ENCODE measurements at places on chromosomes 5 and 9.

DNA sequence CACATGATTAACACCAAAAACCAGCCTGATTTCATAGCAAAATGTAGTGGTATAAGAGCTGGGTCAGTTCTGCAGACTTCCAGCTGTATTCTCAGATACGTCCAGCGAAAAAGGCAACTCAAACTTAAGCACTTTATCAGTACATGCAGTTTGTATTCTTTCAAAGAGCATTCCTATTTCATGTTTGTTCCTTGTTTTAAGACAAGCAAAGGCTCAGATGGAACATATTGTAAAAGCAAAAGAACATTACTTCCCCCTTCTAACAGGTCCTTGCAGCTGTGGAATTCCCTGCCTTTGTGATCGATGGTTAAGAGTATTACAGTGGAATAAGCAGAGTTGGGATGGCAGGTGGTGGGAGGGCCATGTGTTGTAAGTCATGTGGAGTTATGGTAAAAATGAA lies 86.3 kb upstream of the GRHPR start:
- DNase-seq, result no peak

DNA sequence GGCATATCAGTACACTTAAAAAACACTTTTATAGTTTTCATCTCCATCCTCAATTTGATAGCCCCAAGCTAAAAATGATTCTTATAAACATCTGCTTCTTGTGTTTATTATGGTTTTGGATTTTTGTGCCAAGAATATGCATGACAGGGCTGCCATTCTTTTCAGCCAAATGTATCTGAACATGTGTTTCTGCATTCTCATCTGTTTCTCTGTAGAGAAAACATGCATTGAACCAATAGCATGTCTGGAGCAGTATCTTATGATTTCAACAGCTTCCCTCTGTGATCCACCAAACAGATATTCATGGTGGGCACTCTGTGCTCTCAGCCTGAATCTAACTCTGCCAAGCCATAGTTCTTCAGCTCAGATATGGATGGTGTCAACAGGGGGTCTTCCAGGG lies 99.3 kb upstream of the ERCC6L2 start:
- DNase-seq, result no peak

GRCh38 chr5:40386289-40386688 lies 293.4 kb upstream of the PTGER4 start:
- DNase-seq, result no peak

- no peak for DNase-seq
These were observed 2.8 kb downstream of the CAMK2A start for GRCh38 chr5:150286820-150287219.

DNA sequence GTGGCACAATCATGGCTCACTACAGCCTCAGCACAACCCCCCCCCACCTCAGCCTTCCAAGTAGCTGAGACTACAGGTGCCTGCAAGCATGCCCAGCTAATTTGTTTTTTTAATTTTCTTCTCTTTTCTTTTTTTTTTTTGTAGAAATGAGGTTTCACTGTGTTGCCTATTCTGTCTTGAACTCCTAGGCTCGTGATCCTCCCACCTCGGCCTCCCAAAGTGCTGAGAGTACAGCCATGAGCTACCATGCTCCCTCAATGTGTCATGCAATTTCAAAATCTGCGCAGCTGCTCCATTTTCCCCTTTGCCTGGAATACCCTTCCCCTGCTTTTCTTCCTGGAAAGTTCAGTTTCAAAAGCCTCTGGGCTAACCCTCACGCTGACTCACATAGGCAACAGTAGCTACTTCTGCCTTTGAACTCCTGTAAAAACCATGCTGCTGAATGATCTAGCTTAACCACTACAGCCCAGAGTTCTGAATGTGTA lies 71.0 kb upstream of the IL7R start:
- no peak for DNase-seq

- no peak for DNase-seq
These were observed 163.0 kb downstream of the ALDH1A1 start for GRCh38 chr9:72789885-72790284.

DNA sequence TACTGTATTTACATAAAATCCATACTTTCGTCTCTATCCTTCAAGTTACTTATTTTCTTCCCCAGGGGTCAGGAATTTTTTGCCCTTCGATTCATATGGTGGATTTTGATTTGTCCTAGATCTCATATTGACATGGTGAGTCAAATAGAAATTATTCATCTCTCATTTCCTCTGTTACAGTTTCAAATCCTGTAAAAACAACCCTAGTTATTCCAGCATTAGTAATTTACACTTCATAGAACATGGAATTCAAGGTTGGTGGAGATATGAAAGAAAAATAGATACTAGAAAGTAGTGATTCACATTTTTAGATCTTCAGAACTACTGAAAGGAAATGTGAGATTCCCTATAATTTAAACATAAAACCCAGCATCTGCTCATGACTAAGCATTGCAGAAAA lies 1331.0 kb upstream of the CDH9 start:
- DNase-seq, result no peak

- DNase-seq, result no peak
These were observed 21.0 kb downstream of the CAMSAP1 start for GRCh38 chr9:135886147-135886981.

GRCh38 chr9:117677572-117677971 lies 26.6 kb upstream of the TLR4 start:
- DNase-seq, result peak; percentile 23

DNA sequence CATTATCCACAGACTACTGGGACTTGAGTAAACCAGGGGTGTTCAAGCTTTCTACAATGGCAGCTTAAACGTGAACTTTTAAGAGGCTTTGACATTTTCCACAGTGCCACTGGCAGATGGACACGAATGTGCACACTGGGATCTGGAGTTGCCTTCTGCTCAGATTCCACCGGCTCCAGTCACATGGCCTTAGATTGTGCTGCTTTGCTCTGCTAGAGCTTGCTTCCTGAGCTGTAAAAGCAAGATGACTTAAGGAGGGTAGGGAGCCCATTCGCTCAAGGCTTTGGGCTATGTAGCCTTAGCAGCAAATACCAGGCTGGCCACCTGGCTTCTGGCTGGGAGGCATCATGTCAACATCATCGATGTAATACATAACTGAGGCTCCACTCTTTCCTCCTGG lies 436.9 kb downstream of the MED10 start:
- DNase-seq, result no peak

DNA sequence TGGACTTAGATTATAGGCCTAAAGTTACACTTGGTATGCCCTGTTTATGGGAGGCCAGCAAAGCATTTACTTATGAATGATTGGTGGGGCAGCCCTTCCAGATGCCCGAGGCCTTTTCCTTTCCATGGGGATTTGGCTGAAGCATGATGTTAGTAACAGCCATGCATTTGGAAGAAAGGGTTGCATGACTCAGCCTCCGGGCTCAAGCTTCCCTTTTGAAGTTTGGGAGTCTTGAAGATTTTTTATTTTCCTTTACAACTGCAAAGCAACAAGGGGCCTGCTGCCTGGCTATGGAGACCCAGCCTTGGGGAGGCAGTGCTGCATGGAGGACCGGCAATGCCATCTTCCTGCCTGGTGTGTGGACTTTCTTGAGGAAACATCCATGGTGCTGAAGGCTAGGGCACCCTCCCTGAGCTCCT lies 244.7 kb downstream of the ICE1 start:
- DNase-seq, result no peak

- no peak for DNase-seq
These were observed 278.1 kb upstream of the NMUR2 start for GRCh38 chr5:152683205-152683604.

DNA sequence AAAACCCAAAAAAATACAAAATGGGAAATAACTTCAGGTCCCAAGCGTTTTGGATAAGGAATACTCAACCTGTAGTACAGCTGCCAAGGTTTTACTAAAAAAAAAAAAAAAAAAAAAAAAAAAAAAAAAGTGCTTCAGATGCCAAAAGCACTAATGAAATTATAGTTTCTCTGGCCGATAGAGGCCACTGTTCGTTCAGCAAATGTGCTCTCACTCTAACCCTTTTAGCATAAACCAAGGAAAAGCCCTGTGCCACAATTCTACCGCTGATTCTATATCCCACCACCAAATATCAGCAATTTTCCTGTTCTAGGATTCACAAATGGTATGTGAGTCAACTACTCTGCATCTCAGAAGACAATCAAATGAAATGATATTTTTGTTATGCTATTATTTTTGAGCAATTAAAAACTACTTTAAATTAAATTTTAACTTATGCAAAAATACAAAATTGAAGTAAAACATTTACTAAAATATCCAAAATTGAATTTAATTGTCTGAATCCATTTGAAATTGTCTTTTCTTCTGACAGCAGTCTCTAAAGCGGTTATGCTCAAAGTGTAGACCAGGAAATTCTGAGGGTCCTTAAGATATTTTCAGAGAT lies 79.8 kb downstream of the RICTOR start:
- peak; percentile 84 for DNase-seq

- DNase-seq, result peak; percentile 1
These were observed 160.5 kb upstream of the CDH10 start for GRCh38 chr5:24805230-24805629.

- peak; percentile 62 for DNase-seq
These were observed 13.8 kb downstream of the SNX30 start for GRCh38 chr9:112764344-112764743.

- DNase-seq, result peak; percentile 23
These were observed 16.5 kb downstream of the AGXT2 start for GRCh38 chr5:35031276-35031675.

GRCh38 chr5:33440482-33441240 lies at the start of gene TARS1:
Gene TARS1 (plus strand): TSS chr5:33440965. CDS start chr5:33441087, 122 bp downstream.
- DNase-seq, result peak; percentile 100

DNA sequence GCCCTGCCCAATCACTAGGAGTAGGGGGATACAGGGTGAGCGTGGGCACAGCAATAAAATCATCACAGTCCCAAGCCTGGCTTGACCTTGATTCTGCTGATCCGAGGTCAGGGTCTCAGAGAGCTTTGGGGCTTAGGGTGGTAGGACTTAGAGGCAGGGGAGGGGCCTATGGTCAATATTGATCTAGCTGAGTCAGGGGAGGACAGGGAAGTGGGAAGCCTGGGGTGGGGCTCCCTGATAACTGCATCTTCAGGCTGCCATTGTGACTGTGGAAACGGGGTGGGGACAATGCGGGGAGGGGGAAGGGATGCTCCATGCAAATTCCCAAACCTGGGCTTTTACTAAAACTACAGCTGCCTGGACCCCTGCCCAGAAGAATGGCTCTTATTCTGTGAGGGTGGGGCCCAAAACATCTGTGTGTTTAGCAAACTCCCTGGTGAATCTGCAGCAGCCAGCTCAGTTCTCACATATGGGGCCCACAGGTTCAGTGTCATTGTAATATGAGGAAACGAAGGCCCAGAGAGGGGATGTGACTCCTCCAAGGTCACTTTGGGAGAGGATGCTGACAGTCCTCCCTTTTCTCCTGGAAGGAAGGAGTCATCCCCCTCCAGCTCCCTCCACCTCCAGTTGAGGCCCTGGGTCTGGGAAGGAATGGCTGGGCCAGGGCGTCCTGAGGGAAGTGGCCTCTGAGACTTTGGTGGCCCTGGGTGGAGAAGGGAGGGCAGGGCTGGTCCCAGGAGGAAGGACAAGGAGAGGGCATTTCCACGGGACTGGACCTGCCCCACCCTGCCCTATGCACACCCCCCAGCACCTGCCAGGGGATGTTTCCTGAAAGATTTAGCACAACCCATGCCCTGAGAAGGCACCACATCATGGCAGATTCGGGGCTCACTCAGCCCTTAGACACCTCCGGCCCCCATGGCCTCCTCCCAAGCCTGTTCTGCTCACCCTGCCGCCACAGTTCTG lies 26.4 kb downstream of the SLC6A7 start:
- peak; percentile 40 for DNase-seq

GRCh38 chr9:13904746-13905145 lies 409.2 kb downstream of the NFIB start:
- peak; percentile 42 for DNase-seq

DNA sequence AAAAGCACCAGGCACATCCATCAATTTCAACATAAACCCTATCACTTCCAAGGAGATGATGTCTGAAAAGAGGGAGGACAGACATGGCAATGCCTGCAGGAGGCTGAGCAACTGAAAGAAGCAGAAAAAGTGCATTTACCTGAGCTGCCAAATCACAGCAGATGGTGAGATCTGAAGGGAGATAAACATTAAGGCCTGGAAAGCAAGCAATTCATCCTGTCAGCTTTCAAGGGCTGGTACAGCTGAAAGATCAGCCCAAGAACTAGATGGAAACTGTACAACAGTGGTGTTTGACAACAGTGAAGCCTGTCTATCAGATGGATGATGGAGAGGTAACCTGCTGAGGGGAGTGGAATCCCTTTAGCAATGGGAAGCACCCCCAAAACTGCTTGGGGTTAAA lies 433.2 kb upstream of the ZNF608 start:
- DNase-seq, result no peak

DNA sequence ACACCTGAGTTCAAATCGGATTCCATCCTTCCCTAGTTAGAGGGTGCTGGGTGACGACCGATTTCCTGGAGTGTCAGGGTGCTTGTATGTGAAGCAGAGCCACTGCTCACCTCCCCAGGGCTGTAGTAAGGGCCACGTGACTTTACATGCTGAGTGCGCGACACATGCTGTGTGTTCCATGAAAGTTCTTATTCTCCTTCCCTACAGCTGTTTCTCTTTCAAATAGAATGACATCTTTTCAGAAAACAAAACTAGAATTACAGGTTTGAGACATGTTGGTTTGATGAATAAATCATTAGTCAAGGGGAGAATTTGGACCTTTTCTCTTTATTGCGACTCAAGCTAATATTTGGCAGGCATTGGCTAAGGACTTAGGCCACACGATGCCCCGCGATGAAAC lies 113.1 kb downstream of the JMY start:
- DNase-seq, result no peak

GRCh38 chr9:124210697-124211096 lies 47.1 kb upstream of the NEK6 start:
- no peak for DNase-seq

DNA sequence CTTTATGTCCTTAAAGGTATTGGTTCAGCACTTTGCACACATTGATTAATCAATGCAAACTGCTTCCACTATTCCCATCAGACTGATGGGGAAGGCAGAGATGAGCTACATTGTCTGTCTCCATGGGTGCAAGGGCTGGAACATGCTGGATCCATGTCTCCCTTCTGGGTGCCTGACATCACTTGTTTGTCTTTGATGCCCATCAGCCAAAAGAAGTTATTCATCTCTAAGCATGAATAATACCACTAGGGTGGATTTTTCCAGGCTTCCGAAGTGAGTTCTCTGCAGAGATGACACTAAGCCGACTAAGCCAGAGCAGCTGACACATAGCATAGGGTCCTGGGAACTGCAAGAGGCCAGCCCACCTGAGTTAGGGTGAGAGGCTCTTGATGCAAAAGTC lies 8.7 kb downstream of the FGF1 start:
- DNase-seq, result no peak

GRCh38 chr9:135471791-135472640 lies 7.6 kb upstream of the PPP1R26 start:
- DNase-seq, result no peak

DNA sequence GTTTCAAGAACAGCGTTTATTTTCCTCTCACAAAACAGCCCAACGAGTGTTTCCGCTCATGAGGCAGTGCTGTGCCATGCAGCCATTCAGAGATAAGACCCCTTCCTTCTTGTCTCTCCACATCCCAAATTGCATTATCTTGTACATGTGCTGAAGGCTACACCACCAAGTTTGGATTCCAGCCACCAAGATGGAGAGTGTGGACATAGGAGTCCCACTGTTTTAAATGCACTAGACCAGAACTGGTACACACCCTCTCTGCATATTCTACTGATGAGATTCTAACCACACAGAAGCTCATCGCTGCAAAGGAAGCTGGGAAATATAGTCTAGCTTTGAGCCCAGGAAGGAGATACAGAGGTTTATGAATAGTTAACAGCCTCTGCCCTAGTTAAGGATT lies 509.4 kb downstream of the NFIB start:
- DNase-seq, result no peak

GRCh38 chr5:36369219-36369690 lies 67.6 kb upstream of the RANBP3L start:
- DNase-seq, result no peak

Measured in fibroblast of the aortic adventitia (primary cell).